ENCODE measurements at places on chromosomes 1 and 21. TPM values are rescaled to one million over a fixed set of nuclear protein-coding genes. Genes with fewer than 3 reads are reported as not detected.
A peak's percentile ranks its signal among the peaks of the same experiment; 100 is the strongest.

DNA sequence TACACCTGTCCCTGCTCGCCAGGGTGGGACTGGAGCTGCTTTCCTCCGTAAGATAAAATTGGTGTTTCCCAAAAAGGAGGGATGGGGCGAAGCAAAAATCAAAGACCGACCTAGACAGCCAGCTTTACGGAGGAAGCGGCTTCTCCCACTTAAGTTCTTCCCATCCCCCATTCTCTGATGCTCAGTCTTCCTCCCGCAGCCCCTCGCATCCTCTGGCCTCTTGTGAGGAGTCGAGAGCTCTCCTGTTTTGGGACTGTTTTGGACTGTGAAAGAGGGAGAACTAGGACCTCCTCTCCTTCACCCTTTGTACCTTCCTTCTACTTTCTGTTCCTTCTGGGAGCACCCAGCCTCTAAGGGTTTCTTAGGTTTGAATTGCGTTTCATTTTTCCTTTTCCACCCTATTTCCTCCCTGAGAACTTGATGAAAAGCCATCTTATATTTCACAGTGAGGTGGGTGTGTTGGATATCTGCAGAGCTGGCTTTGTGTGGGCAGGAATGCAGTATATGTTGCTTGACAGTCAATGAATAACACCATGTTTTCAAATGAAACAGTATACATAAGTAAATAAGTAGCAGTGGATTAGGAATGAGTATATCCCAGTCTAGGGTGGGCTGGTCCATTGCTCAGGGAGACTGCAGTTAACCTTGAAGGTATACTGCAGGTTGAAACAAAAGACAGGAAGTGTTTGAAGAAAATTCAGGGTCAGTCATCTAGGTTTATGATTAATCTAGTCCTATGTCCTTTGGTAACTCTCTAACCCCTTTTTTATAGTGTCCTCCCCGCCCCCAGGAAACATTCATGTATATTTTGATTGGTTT is 848 bp downstream of the CTTNBP2NL start:
- DNase-seq = peak; percentile 72

GRCh38 chr1:59926381-59927123 is at the start of gene CYP2J2:
CYP2J2 (minus strand) TSS chr1:59926773; CDS start chr1:59926746, 27 bp downstream.
- peak; percentile 32 for DNase-seq

- DNase-seq = no peak
Measured at GRCh38 chr1:153506386-153506785, 29.4 kb downstream of the S100A6 start.

GRCh38 chr1:64090436-64090835 is 113.0 kb upstream of the UBE2U start:
- DNase-seq = no peak

DNA sequence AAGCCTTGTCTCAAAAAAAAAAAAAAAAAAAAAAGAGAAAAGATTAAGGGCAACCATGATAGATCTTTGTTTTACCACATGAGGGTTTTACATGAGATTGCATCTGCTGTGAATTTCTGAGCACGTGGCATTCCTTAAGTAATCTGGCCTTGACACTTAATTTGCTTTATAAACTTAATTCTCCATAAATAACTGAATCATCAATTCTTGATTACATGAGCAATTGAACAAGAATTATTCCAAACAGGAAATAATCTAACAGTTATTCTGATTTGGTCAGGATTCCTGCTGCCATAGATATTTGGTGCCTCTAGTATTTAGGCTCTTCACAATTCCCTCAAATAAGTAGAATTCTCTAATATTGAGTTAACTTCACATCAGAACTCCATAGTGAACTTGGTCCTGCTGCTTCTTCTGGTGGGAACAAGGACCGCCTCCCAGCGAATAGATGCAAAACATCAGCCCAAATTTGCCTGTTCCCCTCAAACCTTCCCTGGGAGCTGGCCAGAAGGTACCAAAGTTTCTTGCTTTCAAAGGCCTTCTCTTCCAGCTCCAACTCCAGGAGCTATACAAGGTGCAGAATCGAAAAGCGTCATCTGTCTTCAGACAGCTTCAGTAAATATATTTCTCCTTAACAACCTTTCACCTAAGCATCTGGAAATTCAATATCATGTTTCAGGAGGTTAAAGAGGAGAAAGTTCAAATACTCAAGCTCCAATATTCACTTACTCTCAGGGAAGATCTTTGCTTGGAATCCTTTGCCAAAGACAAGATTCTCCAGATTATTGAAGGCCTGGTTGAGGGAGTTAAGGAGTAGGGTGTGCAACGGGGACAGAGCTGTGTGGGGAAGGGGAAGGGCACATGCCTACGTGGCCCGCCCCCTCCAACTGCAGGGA is 1.0 kb downstream of the KRTCAP2 start:
- DNase-seq = no peak

DNA sequence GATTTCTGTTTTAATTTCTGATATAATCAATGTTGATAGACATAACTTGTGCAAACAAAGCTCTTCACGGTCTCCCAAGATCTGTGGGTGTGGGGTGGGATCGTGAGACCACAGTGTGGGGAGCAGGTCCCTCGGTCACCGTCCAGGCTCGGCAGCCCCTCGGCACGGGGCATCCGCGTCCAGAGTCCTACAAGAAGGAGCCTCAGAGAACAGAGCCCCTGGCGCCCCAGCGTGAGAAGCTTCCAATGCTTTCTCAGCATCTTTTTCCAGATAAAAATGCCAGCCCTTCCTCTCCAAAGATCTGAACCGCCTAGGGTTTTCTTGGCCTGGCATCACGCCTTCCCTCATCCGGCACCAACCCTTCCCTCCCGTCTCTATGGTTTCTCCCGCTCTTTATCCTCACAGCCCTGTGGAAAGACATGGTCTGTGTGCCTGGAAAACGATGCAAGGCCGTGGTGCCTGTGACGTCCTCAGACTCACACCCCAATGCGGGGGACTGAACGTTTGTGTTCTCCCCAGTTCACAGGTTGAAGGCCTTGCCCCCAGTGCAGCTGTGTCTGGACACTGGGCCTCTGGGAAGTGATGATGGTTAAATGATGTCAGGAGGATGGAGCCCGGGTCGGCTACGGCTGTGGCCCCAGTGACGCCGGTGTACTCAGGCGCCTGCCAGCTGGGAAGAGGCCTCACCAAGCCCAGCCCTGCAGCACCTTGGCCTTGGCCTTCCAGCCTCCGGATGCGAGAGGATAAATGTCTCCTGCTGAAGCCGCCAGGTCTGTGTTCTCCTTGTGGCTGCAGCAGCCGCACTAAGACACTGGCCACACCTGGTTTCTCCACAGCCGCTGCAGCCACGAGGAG is 45.9 kb upstream of the COL6A2 start:
- DNase-seq = no peak

DNA sequence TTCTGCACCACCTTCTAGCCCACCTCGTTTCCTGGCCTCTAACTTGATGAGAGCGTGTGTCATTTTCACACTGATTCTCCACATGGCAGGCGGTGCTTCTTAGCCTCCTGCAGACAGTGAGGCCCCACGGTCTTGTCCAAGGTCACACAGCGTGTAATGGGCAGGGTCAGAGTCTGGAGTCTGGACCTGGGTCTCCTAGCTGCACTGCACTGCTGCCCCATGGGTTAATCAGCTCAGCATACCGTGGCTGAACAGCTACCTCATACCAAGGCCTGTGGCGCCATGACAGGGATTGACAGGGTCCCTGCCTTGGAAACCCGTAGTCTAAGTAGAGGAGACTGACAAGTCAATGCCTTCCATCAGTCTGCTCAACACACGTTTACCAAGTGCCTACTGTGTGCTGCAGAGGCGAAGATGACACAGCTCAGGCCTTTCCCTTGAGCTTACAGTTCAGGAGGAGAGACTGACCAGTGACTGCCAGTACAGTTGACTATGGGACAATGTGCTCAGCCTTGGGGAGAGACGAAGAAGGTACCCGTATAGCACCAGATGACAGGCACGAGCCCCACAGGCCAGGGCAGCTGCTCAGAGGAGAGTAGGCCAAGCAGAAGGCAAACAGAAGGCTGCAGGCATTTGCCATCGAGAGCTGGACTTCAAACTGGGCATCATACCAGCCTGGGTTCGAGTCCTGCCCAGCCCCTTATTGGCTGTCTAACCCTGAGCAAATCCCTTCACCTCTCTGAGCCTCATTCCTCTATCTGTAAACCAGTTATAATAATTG is 5.5 kb downstream of the PCSK9 start:
- no peak for DNase-seq

DNA sequence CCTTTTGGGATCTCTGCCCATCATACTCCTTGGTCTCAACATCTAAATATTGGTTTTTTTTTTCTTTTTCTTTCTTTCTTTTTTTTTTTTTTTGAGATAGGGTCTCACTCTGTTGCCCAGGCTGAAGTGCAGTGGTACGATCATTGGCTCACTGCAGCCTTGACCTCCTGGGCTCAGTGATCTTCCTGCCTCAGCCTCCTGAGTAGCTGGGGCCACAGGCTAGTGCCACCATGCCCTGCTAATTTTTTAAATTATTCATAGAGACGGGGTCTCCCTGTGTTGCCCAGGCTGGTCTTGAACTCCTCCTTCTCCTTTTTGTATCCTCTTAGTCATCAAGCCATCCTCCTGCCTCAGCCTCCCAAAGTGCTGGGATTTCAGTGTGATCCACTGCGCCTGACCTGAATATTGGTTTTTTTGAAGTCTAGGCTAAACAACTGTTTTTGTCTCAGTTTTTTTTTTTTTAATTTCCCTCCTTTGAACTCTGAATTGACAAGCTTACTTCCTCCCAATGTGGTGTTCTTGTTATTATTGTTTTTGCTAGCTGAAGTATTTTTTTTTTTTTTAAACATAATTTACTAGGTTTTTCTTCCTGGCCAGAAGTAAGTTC is 30.9 kb downstream of the MAPKAPK2 start:
- DNase-seq = no peak

GRCh38 chr1:246152986-246153431 is 354.1 kb downstream of the SMYD3 start:
- DNase-seq = no peak

GRCh38 chr1:168960595-168960994 is 145.9 kb upstream of the ATP1B1 start:
- no peak for DNase-seq

DNA sequence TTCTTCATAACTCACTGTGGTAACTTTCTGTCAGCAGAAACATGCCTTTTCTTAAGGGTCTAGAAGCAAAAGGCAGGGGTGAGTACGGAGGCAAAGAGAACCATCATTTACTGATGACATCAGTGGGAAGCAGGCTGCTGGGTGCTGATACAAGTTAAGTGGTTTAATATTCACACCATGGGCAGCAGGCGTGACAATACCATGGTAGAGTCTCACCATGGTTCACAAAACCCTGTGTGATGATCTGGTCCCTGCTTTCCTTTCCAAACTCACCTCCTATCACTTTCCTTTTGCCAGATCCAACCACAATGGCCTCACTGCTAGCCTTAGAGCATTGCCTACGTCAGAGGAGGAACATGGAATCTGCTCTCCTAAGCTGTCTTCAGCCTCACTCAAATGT is 8.7 kb downstream of the MAB21L3 start:
- no peak for DNase-seq

DNA sequence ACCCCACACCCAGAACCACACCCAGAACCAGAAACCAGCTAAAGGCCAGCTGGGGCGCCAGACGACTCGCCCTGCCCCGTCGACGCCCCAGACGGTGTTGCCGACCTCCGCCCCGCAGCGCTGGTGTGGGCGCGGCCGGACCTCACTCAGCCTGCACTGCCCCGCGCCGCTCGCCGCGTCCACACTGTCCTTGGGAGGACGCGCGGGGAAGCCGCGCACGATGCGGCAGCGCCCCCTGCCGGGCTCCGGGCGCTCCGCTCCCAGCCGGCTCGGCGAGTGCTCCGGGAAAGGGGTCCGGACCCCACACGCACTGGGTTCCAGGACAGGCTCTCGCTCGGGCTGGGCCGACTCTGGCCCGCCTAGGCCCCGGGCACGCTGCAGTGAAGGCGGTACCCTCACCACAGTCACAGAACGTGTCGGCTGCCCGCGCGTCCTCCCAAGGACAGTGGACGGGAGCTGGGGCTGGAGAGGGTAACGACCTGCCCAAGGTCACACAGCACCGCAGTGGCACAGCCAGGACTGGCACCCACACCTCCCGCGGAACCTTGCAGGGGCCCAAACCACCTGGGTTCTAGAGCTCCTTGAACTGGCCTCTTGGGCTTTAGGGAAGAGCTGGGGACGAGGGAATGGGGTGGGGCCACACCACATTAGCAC is 90.2 kb downstream of the DMRTA2 start:
- no peak for DNase-seq

- no peak for DNase-seq
Measured at GRCh38 chr1:19488136-19488535, 2.8 kb upstream of the CAPZB start.

- no peak for DNase-seq
Measured at GRCh38 chr1:226627924-226628611, 79.5 kb downstream of the STUM start.

DNA sequence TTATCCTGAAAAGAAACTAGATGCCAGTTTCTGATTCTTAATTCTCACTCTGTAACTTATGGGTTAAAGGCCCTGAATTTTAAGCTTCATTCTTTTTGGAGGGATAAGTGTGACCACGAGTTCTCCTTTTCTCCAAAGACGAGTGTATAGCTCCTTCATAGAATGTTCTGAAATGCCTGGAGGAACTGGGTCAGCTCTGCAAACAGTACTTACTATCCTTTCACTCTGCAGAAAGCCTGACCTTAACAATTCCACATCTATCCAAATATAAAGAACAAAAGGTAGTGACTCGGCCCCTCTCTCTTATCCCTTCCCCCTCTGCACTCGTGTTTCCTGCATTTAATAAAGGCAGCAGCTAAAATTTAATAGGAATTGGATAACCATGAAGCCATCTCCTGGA is 150.5 kb downstream of the LYPLAL1 start:
- DNase-seq = no peak

DNA sequence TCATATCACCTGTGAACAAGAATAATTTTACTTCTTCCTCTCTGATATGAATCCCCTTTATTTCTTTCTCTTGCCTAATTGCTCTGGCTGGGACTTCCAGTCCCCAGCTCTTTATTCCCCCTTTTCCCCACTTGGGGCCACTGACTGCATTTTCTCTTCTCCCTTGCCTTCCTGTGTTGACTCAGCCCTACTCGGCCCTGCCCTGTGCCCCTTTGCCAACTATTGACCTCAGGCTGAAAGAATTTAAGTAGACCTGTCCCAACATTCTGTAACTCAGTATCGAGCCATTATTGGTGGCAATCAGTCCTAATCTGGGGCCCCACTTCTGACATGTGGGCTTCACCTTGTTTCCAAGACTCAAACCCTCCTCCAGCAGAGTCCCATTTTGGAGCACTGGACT is 60.6 kb upstream of the STUM start:
- peak; percentile 78 for DNase-seq

GRCh38 chr1:12370333-12370975 is 140.6 kb downstream of the VPS13D start:
- DNase-seq = no peak

GRCh38 chr1:67570486-67571143 is 114.4 kb upstream of the GADD45A start:
- peak; percentile 100 for DNase-seq

The TTLL10 gene
- not detected for total RNA-seq

The SFN gene
- total RNA-seq = 465 TPM

The GNG4 gene
- total RNA-seq = not detected

The CD1D gene
- 3.1 TPM for total RNA-seq

The SPATA46 gene
- total RNA-seq = not detected

The FMO5 gene
- total RNA-seq = 0.51 TPM

The ADORA3 gene
- total RNA-seq = not detected

The PLD5 gene
- total RNA-seq = under 0.01 TPM

The RGS16 gene
- 3.7 TPM for total RNA-seq

Measured in bronchial epithelial cell (primary cell).